ENCODE measurements at places on chromosomes 4 and X.

DNA sequence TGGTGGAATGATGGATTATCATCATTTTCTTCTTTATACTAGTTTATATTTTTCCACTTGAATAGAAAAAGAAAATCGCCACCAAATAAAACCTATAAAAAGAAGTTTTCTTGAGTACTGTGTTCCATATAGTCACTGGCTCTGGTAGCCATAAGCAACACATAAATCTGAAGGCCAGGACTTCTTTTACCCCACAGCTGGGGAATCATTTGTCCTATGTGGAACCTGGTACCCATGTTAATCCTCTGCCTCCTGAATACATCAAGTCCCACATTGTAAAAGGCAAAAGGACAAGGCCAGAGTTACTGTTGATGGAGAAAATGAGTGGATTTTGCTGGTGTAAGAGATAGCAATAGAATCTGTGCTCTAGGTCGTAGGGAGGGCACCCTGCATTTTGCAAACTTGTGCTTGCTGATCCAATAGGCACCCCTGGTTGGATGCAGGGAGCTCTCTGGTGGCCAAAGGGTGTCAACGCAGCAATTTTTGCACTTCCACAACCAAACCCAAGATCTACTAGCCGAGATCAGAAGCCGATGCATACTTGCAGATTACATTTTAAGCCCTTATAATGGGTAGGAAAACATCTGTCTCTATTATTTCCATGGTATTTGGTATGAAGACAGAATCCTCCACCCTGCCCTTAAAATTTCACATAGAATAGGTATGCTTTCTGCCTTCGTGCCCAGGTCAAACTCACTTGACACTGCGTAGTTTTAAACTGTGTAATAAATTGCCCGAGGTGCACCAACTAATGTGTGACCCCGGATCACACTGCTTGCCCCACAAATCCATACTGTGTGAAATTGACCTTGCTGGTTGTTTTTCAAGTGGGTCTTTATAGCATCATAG, 146.2 kb upstream of the SCML1 start:
- peak; percentile 39 for DNase-seq

GRCh38 chr4:109589605-109590004, 29.6 kb downstream of the MCUB start:
- DNase-seq, result no peak

DNA sequence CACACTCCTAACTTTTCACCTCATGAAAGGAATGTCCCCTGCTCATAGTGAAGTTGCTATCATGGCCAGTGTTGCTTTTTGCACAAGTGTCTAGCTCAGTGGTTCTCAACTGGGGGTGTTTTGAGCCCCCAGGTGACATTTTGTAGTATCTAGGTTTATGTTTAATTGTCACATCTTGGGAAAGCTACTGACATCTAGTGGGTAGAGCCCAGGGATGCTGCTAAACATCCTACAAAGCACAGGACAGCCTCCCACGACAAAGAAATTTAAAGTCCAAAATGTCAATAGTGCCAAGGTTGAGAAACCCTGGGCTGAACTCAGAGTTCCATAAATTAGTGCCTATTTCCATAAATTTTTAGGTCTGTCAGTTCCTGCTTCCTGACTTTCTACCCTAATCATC, 70.7 kb upstream of the HCCS start:
- DNase-seq, result no peak

DNA sequence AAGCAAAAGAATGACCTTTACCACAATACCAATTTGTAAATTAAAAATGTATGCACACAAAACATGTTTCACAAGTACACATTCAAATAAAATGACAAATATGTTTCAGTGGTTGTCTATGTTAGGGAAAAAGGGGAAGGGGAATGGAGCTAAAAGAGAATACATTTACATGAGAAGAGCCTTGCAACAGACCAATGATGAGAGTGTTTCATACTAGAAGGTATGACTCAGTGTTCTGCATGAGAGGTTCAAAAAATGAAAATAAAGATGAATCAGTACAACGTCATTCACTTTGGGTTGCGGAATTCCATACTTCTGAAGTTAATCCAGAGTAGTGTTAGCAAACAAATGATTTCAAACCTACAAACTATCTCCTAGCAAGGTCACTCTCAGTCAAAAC, 51.7 kb downstream of the RPGR start:
- DNase-seq, result peak; percentile 47

DNA sequence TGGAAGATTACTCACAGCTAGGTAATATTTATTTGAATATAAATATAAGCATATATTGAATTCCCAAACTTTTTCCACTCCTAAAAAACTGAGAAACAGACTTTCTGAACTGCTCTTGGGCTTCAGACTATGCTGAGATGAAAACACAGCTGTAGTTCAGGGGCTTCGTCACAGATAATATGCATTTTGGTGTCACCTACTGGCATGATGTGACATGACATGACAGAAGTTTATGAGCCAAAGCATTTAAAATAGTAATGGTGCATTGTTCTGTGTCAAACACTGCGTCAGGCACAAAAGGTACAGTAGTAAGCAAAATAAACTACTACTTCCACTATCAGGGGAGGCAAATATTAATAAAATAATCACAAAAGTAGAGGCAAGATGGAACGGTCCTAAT, 171.3 kb downstream of the BTC start:
- no peak for DNase-seq

DNA sequence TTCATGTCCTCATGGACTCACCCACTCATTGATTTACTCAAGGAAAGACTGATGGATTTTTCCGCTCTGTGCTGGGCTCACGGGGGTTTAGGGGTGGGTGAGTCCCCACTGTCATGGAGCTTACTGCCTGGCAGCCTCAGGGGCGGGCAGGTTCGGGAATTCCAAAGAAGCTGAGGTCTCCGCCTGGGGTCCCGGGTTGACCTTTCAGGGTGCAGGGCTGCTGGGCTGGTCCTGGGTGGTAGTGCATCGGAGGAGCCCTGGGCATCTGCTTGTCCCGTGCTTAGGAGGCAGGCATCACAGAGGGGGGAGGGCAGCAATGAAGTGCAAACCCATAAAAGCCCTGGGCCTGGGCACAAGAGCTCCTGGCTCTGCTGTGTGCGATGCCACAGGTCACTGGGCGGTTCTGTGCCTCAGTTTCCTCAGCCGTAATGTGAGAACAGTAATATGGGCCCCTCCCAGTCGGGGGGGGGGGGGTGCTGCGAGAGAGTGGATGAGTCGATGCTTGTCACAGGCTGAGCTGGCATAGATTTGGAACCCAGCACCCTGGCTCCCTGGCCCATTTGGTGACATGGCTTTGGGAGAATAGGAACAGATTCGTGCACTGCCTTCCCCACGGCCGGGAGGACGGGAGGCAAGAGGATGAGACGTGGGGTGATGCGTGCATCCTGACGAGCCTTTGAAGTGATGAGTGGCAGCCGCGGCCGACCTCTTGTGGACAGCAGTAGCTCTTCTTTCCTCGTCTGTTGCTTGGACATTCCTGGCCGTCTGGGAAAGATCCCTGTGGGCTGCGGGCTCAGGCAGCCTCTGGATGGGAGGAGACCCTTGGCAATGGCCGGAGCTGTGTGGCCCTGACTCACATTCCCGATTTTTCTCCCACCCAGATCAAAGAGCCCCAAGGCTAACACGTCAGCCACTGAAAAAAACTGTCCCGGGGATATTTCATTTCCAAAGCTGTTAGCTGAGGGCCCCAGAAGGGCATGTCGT, 42.0 kb downstream of the PSAPL1 start:
- no peak for DNase-seq

DNA sequence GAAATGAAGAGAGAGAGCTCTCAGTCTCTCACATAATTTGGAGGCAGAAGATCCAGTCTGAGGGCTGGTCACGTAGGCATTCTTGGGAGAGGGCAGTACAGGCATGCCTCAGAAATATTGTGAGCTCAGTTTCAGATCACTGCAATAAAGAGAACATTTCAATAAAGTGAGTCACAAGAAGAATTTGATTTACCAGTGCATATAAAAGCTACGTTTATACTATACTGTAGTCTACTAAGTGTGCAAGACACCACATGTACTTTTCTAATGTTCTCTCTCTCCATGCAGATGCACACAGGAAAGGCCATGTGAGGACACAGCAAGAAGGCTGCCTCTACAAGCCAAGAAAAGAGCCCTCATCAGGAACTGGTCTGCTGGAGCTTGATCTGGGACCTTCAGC, 583.5 kb upstream of the FAT1 start:
- no peak for DNase-seq

GRCh38 chr4:83093060-83093640, 21.4 kb downstream of the PLAC8 start:
- no peak for DNase-seq

DNA sequence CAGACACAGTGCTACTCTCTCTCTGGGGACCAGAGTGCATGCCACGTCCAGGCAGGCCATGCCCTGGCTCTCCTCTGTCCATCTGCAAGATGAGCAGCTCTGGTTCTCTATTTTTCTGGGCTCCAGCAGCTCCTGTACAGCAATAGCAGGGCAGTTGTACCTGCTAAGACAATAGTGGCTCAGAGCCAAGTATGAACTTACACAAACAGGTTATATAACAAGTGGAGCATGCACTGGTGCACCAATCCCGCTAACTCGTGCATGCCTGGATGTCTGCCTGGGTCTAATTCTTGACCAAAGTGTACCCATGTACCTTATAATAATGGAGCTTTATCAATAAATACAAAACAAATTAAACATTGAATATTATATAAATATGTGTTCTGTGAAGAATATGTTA, 392.3 kb downstream of the CENPC start:
- no peak for DNase-seq

- no peak for DNase-seq
Measured at GRCh38 chrX:130253916-130254315, 14.8 kb downstream of the ZNF280C start.

- DNase-seq, result no peak
Measured at GRCh38 chrX:110258552-110258951, 59.3 kb downstream of the AMMECR1 start.

- DNase-seq, result no peak
Measured at GRCh38 chrX:14013054-14013453, 16.6 kb downstream of the GEMIN8 start.

DNA sequence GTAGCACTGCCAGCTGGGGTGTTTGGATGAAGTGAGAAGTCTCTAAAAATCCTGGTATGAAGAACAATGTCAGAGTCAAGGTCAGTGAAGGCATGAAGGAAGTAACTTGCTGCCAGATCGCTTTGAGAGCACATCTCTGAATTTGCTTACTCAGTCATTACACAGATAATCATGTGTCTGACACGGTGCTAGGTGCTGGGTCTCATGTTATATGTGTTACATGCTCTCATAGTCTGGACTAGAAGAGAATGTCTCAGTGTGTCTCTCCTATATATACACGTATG, 337.9 kb downstream of the ARHGAP10 start:
- DNase-seq, result no peak

GRCh38 chr4:95742179-95742578, 97.7 kb upstream of the PDHA2 start:
- no peak for DNase-seq

DNA sequence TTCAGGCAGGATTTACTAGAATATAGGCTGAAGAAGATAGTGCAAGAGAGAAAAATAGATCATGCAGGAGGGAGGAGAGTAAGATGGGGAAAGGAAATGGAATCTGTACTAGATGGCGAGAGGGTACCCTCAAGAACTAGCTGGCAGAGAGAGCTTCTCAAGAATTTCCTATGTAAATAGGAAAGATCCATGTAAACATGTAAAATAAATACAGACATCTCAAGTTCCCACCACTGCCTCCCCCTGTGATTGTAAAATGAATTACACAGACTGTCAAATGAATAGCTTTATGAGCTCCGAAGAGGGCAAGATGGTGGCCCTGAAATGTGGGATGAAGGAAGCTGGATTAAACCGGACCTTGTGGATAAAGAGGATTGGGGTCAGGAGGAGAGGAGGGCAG, 178.0 kb downstream of the PALLD start:
- DNase-seq, result peak; percentile 48

DNA sequence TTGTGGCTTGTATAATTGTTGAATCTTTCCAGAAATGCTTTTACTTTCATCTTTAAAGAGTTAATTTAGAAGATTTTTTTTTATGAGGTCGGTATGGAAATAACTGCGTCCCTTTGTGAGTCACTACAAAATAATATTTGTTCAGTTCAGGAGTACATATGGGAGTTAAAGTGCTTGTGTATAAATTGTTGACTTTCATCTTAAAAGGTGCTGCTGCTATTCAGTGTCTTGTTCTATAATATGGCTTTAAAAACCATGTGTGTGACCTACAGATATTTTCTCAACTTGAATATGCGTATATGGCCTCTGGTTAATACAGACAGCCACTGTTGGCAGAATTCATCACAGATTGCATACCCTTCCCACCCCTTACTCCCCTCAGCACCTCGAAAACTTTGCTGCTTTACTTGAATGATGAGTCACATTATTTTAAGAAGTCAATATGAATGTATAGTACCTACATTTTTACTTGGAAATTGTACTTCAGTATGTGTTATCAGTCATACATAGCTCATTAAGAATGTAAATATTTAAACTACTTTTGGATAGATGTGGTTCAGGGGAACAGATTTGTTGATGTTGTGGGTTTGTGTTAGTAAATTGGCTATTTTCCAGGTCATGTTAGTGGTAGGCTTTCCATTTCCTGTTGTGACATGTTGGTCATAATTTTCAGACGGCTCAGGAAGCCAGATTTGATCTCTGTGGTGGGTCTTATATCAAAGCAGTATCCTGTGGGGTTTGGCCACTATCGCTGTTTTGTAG, 1.5 kb downstream of the CLCN3 start:
- no peak for DNase-seq

GRCh38 chrX:19760841-19761512, 126.4 kb downstream of the SH3KBP1 start:
- no peak for DNase-seq

GRCh38 chr4:15712214-15712613, 9.3 kb downstream of the BST1 start:
- no peak for DNase-seq

DNA sequence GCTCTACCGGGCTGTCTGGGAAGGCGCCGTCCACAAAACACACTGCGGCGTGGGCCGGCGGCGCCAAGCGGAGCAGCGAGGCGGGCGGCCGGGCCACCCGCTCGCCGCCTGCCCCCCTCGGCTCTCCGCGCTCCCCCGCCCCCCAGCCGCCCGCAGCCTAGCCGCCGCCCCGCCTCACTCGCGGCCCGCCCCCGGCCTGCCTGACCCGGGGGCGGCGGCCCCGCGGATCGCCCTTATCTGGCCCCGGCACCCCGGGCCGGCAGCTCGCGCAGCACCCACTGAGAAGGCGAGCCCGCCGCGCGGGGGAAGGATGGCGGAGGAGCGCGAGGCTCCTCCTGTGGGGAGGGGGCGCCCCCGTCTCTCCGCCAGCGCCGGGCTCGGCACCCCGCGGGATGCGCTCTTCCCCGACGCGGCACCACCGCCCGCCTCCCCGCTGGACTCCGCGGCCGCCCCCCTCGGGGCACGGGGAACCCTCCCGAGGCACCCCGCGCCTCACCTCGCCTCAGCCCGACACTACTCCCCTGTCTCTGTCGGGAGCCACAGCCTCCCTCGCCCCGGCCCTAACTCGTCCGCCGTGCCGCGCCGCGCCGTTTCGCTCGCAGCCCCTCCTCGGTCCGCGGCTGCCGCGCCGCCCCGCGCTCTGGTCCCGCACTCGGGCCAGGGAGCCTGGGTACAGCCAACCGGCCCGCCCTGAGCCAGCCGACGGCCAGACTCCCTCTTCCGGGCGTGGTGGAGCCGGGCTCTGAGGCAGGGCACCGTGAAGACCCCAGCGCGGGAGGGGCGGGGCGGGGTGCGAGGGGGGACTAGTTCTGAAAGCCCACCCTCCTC, 566 bp downstream of the ATP11C start:
- DNase-seq, result peak; percentile 0

All from brain pericyte (primary cell).